ENCODE measurements at places on chromosomes 5 and 9.

DNA sequence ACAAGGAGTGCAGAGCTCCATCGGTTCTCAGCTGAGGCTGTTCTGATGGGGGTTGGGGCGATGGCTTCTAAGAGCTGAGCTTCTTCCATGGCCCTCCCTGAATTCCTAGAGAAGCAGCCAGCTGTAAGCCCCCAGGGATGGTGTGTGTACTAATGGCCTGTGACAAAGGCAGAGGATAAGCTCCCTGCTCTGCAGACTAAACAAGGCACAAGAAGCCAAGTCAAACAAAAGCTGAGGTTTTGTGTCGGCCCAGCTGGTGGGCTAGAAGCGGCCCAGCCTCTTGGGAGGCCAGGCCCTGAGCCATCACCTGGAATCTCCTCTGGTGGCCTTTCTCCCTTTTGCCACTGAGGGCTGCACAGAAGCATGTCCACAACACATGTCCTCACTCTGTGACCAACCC is 75.0 kb upstream of the XPA start:
- DNase-seq = no peak

DNA sequence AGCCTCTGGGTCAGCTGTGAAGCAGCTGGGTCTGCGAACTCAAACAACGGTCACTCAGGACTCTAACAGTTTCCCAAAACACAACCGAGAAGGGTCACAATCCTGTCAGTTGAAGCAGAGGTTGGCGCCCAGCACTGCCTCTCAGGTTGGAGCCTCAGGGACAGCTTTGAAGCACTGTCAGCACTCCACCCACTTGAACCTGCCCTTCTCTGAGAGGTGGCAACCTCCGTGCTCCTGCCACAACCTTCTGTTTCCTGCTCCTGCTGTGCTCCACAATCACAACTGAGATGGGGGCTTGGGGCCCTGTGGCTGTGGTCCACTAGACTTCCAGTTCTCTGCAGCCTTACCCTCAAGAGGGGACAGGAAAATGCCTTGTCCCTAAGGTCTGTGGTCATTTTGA is 21.7 kb upstream of the LCP2 start:
- DNase-seq = peak; percentile 19

DNA sequence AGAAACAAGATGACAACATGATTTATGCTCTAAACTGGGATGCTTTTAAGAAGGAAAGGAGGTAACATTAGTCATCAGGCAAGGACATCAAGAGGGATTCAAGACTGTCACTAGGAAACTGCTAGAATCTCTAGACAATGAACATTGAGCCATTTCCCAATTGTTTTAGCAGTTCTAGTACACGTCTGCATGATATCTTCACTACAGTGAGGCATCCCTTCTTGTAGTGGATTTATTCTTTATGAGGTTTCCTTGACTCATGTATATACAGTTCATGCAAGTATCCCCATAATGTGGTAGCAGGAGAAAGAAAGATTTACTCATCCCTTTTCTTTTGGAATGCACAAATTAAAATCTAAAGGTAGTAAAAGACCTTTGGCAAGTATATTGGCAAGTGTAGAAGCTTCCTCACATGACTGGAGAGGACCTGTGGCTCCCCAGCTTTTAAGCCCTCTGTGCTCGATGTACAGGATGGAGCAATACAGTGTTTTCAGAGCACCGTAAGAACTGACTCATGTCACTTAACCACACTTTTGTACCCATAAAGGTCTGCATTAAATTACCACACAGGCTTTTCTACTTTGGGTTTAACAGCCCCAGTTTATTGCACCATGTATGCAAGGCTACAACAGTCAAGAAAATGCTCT is 335.9 kb downstream of the SEMA5A start:
- DNase-seq = no peak

- no peak for DNase-seq
These were observed 11.4 kb upstream of the SLC45A2 start for GRCh38 chr5:33995865-33996264.

DNA sequence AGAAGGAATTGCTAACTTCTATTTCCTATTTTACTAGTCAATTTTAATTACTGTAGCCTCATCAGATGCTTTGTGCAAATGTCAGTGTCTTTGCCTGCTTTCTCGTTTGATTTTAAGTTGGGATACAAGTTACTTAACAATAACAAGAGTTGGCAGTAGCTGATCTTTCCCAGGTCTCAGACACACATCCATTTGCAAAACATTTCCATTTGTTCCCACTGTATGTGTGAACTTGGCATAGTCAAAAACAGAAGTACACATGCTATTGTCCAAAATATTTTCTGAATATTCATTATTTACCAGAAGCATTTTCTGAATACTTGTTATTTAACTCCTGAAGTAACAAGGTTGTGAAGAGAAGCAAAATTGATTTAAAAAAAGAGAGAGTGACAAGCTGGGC is 35.0 kb upstream of the NAA35 start:
- DNase-seq = no peak

DNA sequence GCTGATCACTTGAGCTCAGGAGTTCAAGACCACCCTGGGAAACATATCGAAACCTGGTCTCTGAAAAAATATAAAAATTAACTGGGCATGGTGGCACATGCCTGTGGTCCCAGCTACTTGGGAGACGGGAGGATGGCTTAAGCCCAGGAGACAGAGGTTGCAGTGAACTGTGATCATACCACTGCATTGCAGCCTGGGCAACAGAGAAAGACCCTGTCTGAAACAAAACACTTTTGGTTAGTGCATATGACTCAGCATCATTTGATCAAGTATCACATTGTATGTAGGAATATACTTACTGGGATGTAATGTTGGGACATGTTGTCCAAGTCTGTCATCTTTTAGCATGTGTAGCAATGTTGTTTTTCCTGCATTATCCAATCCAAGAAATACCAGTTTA is 12.0 kb downstream of the SAR1B start:
- DNase-seq = no peak

All from CD4-positive, alpha-beta T cell treated with Interleukin-6 at 100 ng/mL for 8 hours (primary cell).